Esophagus mucosa (tissue), 1 donor: ENCODE measurements at places on chromosomes 6 and 20. TPM values are rescaled to one million over a fixed set of nuclear protein-coding genes. Genes with fewer than 3 reads are reported as not detected.

DNA sequence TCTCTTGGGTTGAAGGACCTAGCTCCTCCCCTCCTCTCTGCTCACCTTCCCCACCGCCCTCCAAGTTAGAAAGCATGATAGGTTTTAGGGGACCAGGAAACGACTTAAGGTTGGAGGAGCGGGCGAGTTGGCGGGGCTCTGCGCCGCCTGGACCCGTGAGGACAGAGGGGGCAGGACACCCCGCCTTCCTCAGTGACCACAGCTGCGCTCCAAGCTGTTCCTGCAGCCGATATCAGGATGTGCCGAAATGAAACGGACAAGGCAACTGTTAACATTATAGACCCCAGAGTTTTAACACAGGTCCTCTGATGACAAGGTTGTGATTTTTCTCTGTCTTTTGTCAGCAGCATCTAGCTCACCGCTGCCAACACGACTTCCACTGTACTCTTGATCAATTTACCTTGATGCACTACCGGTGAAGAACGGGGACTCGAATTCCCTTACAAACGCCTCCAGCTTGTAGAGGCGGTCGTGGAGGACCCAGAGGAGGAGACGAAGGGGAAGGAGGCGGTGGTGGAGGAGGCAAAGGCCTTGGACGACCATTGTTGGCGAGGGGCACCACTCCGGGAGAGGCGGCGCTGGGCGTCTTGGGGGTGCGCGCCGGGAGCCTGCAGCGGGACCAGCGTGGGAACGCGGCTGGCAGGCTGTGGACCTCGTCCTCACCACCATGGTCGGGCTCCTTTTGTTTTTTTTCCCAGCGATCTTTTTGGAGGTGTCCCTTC lies at the start of gene GRM1:
Gene GRM1, plus strand, starts transcription at position 212 of the 722 bp plus-strand sequence. Its CDS starts 456 bp downstream, at position 668.
- no peak for ATAC-seq

GRCh38 chr20:43938932-43939761 lies 24.5 kb downstream of the TOX2 start:
- ATAC-seq = peak; percentile 21

DNA sequence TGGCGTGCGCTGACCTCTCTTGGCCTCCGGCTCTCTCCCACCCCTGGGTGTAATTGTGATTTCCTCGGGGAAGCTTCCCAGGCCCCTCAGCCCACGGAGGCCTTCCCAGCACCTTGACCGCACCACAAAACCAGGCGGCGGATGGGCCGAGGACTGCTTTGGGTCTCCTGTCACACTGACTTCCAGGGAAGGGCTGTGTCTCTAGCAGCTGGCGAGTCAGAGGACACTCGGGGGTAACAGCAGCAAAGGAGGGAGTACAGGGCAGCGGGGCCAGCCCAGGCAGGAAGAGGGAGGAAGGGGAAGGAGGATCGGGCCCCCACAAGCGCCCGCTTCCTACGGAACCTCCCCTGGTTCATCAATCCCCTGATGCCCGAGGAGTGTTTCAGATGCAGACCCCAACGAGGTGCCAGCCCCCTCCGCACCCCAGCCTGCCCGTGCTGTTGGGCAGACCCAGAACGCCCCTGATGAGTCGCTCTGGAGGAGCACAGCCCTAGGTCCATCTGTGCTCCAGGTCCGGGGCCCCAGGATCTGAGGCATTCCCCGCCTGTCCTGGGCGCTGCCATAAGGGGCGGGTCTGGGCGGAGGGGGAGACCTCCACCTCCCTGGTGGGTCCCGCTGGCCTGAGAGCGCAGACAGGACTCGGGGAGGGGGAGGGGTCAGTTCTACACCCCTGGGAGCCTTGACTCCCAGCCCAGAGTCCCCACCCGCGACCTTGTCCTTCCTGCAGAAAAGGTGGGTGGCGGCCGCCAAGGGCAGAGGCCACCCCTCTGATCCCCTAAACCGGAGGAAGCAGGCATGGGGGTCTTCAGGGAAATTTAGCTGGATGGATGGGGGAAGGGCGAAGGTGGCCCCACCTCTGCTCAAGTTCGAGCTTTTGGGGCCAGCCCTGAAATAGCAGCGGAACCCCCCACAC lies 956 bp downstream of the CHRNA4 start:
- ATAC-seq = no peak

GRCh38 chr6:121593011-121593641 lies 157.7 kb downstream of the GJA1 start:
- ATAC-seq = no peak

DNA sequence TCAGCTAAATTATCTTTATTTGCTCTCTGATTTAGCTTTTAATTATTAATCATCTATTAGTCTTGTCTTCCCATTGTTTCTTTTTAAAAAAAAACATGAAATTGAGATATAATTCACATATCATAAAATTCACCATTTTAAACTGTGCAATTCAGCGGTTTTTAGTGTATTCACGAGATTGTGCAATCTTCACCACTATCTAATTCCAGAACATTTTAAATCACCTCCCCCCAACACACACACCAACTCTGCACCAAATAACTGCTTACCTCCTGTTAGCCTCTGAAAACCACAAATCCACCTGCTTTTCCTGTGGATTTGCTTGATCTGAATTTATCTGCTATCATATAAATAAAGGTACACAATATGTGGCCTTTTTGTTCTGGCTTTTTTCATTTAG lies 8.8 kb upstream of the ABRACL start:
- ATAC-seq = no peak

DNA sequence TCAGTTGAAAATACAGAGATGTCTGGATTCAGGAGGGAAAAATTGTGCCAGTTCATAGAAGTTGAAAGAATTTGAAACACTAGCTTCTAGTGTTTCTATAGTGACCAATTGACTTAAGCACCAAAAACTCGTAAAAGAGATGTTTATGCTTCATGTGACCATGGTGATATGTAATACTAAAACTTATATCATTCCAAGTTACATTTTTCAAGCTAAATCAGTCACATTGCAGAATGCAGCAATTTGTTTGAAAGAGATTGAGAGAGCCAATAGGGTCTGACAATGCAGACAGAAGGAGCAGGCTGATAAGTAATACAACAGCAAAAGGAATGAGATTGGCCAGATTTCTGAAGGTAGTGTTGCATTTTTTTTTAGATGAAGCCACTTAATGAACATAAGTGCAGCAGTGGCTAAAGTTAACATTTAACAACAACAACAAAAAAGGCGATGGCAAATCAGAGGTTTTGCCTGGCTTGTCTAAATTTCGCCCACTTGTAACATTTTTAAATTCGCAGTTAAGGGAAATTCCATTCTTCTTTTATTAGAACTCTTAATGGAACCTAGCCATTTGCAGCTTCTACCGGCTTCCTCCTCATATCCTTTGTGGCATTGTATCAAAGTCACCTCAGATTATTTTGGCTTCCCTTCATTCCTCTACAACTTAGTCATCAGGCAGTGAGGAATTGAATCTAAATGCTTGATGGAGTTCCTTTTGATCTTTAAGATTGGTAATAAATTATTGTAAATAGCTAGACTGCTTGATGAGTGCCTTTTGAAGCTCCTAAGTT lies 484.0 kb upstream of the SOX4 start:
- ATAC-seq = no peak

The VEGFA gene
- total RNA-seq = 129 TPM

The BANF2 gene
- not detected for total RNA-seq

The ASIP gene
- not detected for total RNA-seq

The CDH26 gene
- 1.3 TPM for total RNA-seq

The DNAH8 gene
- total RNA-seq = 0.04 TPM

The LGSN gene
- not detected for total RNA-seq

The LRRN4 gene
- total RNA-seq = not detected

The VWA7 gene
- 1.6 TPM for total RNA-seq
